Activated CD8-positive, alpha-beta T cell treated with anti-CD3 and anti-CD28 coated beads, Interleukin-2, amount 10 ng/mL, durations not matched to agents 7 days and 5 days (primary cell): ENCODE measurements at places on chromosomes 11 and 22.

- DNase-seq = no peak
Observed at GRCh38 chr11:60005360-60005759, 11.6 kb upstream of the OOSP4B start.

- peak; percentile 77 for DNase-seq
Observed at GRCh38 chr11:65551572-65552387, 6.4 kb downstream of the LTBP3 start.

- DNase-seq = no peak
Observed at GRCh38 chr22:32733196-32733768, 68.2 kb upstream of the TIMP3 start.

- DNase-seq = no peak
Observed at GRCh38 chr22:47476231-47476630, 713.8 kb downstream of the TBC1D22A start.

DNA sequence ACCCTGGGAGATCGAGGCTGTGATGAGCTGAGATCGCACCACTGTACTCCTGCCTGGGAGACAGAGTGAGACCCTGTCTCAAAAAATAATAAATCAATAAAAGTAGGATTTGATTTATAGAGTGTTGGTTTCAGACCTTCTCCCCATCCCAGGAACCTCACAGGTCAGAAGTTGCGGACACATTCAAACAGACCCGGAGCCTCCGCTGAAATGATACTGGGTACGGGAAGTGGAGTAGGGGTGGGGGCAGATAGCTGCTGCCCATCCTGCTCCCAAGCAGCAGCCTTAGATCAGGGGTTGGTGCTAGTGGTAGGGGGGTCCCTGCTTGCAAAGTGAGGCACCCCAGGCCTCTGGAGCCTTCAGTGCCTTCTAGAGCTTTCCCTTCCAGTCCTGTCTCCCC is 7.8 kb downstream of the PRDM11 start:
- DNase-seq = no peak

DNA sequence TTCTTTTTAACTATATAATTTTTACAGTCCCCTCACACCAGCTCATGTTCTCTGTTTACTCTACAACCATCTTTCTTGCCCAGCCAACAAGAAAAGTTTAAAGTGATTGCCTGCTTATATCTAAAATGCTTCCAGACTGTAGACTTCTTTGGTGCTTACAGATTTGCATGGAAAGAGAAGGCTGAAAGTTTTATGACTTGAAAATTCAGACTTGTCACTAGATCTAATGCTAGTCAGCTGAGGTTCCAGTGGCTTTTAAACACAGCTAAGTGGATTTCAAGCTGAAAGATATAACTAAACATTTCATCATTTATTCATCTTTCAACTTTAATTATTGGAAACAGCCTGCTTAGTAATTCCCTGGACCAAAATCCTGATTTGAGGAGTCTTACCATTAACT is 178.4 kb downstream of the NAV2 start:
- DNase-seq = no peak

DNA sequence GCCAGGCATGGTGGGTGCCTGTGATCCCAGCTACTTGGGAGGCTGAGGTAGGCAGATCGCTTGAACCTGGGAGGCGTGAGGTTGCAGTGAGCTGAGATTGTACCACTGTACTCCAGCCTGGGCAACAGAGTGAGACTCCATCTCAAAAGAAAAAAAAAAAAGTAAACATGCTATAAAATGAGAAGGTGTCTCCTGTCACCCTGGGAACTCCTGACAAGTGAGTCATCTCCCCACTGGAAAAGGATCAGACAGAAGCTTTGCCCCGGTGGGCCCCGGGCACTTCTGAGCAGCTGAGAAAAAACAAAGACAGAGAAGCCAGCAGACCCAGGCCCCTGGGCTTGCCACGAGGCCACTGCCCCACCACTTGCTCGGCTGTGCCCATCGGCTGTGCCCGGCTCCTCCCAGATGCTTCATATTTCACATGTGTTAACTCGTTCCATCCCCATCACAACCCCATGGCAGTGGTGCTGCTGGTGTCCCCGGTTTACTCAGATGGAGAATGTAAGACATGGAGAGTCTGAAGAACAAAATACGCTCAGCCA is 22.3 kb downstream of the TTLL1 start:
- DNase-seq = no peak

- DNase-seq = no peak
Observed at GRCh38 chr11:15710580-15711275, 596.0 kb downstream of the INSC start.

- DNase-seq = no peak
Observed at GRCh38 chr11:103295704-103296103, 186.5 kb downstream of the DYNC2H1 start.

DNA sequence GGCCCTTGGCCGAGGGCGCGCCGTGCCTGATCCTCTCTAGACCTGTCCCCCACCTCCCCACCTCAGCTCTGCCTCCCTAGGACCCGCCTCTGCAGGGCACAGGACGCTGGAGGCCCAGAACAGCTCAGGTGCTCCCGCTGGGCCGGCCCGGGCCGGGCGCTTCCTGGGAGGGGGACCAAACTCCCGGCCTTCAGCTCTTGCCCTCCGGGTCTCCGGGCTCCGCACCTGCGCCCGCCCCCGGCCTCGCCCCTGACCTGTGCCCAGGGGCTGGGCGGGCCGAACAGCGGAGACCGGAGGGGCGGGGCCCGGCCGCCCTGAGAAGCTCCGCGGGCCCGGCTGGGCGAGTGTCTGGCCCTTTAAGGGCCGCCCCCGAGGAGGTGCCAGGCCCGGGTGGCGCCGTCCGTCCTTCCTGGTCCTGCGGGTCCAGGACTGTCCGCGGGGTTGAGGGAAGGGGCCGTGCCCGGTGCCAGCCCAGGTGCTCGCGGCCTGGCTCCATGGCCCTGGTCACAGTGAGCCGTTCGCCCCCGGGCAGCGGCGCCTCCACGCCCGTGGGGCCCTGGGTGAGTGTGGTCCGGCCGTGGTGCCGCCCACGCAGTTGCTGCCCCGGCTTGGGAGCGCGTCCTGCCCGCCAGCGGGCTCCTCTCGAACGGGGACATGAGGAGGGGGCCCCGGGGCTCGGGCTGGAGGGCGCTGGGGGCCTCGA is at the start of gene SSH3:
SSH3 (plus strand) TSS at position 399 of the 703 bp plus-strand sequence; CDS start at position 495, 96 bp downstream.
- peak; percentile 55 for DNase-seq

- DNase-seq = no peak
Observed at GRCh38 chr11:94342250-94342649, 37.9 kb downstream of the IZUMO1R start.

- DNase-seq = peak; percentile 74
Observed at GRCh38 chr22:35023692-35024363, 42.1 kb upstream of the ISX start.

DNA sequence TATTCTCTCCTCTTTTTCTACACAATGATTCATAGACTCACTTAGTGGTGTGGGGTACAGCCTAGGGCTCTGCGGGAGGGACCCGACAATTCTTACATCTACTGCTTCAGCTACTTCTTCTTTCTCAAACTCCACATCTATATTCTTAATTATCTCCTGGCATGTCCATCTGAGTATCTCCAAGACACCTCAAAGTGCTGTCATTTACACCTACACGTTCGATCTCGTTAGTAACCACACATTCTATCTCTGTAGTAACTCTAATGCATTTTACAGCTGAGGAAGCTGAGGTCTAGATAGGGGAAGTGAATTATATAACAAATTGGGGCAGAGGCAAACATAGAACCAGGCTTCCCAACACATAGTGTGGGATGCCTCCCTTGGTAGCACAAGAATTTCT is 27.7 kb upstream of the RRM1 start:
- DNase-seq = no peak

GRCh38 chr22:50621948-50622722 is 5.8 kb downstream of the ARSA start:
- DNase-seq = peak; percentile 68

DNA sequence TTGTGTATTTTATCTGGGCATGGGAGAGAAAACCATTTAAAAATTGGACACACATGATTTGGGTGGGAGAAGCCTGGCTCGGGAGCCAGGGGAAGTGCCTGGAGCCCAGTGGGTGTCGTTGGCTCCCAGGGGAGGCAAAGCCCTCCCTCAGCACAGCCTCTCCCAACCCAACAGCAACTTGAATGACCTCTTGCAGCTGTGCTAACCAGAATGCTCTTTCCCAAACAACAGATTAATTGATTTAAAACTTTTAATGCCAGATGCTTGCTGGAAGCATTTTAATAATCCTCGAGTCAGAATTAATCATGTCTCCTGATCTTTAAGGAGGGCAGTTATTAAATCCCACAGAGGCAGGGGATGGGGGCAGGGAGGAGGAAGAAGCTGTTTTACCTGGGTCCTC is 401.6 kb downstream of the BUD13 start:
- DNase-seq = no peak

- no peak for DNase-seq
Observed at GRCh38 chr11:73912026-73912425, 35.2 kb downstream of the PAAF1 start.

GRCh38 chr11:106470230-106470629 is 392.8 kb downstream of the AASDHPPT start:
- DNase-seq = no peak

DNA sequence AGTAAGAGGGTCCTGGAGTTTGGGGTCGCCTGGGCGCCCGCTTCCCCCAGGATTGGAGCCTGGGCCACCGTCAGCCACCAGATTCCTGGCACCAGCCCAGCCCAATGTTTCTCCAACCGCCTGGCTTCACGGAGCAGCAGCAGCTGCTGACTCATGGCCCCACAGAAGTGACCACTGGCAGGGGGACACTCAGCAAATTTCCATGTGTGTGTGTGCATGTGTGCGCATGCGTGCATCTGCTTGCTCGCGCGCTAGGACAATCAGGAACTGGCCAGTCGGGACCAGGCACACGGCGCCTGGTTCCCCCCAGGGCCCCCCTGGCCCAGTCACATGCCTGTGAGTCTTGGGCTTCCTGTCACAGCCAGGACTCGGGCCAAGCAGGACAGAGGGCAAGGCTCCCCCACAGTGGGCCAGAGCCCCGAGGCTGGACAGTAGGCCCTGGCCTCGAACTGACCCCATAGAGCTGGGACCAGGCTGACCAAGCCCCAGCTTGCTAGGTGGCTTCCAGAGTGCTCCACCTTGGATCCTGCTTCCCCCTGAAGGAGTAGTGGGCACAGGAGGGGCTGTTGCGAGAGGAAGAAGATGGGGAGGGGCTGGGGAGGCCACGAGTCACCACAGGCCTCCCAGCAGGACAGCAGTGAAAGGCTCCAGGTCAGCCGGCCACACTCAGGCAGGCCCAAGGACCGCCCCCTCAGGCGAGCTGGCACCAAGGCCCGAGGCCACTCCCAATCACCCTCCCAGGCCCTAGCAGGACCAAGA is 3.2 kb downstream of the CTSD start:
- no peak for DNase-seq

GRCh38 chr11:35277827-35278226 is 138.9 kb downstream of the CD44 start:
- DNase-seq = no peak

GRCh38 chr22:47190276-47190956 is 428.0 kb downstream of the TBC1D22A start:
- DNase-seq = no peak

DNA sequence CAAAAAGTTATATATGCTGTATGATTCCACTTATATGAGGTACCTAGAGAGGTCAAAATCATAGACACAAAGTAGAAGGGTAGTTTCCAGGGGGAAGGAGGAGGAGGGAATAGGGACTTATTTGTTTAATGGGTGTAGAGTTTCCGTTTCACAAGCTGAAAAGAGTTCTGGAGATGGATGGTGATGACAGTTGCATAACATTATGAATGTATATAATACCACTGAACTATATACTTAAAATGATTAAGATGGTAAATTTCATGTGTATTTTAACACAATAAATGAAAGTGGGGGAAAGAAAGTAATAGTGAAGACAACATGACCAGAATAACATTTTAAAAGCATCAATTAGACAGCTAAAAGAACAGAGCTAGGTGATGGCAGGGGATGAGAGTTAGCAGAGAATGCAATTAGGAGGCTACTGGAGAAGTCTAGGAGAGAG is 51.2 kb downstream of the MRTFA start:
- DNase-seq = no peak

DNA sequence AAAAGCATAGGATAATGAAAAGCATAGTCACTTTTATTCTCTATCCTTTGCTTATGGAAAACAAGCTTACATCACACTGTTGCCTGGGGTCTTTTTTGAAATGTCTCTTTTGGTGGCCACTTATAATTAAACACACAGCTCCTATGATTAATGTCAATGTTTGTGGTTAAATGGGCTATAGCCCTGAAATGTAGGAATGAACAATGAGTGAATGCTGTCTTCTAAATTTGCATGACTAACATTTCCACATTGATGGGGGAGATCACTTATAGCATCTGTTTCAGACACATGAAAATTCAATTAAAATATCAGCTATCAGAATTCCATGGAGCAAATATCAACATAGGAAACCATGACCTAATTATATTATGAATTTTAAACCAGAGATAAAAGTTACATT is 171.4 kb upstream of the FAT3 start:
- no peak for DNase-seq

DNA sequence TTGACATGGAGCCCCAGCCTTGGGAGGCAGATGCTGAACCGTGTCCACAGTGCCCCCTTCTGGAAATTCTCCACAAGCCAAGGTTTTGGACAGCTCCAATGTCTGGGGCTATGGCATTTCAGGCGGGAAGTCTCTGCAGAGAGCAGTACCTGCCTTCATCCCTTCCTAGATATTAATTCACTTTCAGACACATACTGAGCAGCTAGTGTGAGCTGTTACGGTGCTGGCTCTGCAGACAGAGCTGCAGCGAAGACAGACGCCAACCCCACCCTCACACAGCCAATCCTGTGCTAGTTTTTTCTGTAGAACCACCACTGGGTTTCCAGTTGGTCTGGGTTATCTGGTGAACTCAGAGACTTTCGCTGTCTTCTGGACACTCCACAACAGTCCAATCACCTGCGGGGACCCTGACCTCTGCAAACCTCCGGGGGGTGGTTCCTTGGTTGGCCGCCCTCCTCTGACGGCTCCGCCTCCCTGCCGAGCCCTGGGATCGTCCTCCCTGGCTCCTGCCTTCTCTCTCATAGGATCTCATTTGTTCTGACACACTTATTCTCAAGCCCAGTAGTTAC is 9.1 kb downstream of the LMF2 start:
- DNase-seq = peak; percentile 83

DNA sequence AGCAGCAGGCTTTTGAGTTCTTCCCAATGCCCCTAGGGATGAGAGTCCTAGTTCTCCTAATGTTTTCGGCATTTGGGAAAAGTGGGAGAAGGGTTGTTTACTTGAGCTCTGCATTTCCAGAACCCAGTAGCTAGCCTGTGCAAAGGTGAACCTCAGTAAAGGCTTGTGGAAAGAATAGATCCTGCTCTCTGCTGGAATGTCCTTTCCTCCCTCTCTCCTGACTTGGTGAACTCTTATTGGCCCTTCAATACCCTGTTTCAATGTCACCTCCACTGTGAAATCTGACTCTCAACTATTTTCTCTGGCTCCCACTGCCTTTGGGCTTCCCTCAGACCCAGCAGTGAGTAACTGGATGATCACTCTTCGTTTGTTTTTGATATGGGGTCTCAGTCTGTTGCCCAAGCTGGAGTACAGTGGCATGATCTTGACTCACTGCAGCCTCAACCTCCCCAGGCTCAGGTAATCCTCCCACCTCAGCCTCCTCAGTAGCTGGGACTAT is 2.4 kb upstream of the UVRAG start:
- DNase-seq = no peak
